ENCODE measurements at places on chromosomes 7 and 10. TPM values are rescaled to one million over a fixed set of nuclear protein-coding genes. Genes with fewer than 3 reads are reported as not detected.

LCOR gene
- total RNA-seq = 47.7 TPM

MRC1 gene
- total RNA-seq = 2.0 TPM

CHST15 gene
- total RNA-seq = 38.8 TPM

PON1 gene
- total RNA-seq = not detected

C10orf67 gene
- total RNA-seq = 0.25 TPM

CHST3 gene
- total RNA-seq = 5.4 TPM

CADPS2 gene
- 3.2 TPM for total RNA-seq

AKR1C4 gene
- not detected for total RNA-seq

BPGM gene
- total RNA-seq = 23.4 TPM

SLC39A12 gene
- total RNA-seq = 2.2 TPM

GBF1 gene
- 23.1 TPM for total RNA-seq

PRPS1L1 gene
- total RNA-seq = not detected

EVX1 gene
- not detected for total RNA-seq

KRIT1 gene
- total RNA-seq = 68.4 TPM

SCIN gene
- total RNA-seq = 0.98 TPM

MORN4 gene
- total RNA-seq = 28.3 TPM

NSUN6 gene
- total RNA-seq = 30.0 TPM

TSPAN13 gene
- 70.3 TPM for total RNA-seq

Measured in temporal lobe (tissue), 4 donors.